ENCODE measurements at places on chromosomes 7 and 10.

- DNase-seq: no peak
Observed at GRCh38 chr7:78635026-78635793, 818.3 kb downstream of the MAGI2 start.

GRCh38 chr10:109956454-109957091 is 33.3 kb upstream of the XPNPEP1 start:
- DNase-seq: no peak

DNA sequence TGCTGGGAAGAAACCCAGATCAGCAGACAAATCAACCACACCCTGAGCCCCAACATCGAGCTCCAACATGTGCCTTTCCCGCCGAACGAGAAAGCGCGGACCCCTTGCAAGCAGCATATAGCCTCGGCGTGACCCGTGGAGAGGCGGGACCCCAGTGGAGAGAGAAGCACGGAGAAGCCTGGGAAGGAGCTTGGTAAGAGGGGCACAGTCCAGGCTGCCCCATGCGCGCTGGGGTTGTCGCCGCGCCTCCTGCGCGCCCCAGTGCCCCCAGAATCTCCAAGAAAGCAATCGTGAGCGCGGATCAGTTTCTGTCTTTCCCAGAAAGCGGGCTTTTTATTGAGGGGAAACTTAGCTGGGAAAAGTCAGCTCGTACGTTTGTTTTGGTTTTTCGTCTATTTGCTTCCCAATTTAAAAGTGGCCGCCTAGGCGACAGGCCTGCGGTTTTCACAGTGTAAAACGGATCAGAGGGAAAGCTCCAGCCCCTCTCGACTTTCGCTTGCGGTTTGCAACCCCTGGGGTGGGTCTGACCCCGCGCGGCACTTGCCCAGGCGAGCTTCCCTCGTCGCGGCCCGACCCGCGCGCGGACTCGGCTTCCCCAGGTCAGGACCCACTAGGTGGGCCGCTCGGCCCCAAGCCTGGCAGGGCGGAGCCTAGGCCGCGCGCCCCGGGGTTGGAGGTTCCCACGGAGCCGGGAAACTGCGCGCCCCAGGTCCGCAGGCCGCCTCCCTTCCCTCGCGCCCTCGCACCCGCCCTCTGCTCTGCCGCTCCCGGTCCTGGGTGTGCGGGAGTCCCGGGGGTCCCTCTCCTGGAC is 31.1 kb downstream of the SKIDA1 start:
- peak; percentile 18 for DNase-seq

DNA sequence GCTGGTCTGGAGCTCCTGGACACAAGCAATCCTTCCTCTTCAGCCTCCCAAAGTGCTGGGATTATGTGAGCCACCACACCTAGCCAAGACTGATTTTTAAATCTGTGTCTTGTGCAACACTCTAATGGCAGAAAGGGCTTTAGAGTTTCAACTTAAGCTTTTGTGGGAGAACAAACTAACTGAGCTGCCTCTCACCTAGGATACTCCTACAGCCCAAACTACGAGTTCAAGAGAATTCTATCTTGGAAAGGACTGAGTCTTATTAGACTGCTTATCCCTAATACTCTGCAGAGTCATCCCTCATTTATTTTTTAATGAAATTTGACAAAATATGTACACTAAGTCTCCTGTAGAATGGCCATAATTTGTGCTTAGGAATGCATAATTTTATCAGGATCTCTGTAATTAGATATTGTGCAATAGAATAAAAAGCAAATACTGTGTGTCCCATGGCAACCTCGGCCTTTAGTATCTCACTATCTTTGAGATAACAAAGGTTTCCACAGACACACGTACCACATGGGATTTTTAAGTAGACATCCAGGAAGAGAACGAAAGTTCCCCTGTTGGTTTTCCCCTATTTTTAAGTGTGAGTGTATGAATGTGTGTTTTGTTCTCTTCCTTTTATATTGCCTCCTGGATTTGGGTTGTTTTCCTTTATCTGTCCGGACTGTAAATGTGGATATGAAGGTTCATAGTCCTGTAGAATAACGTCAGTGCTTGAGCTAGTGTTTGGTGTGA is 199.4 kb upstream of the TCF7L2 start:
- no peak for DNase-seq

DNA sequence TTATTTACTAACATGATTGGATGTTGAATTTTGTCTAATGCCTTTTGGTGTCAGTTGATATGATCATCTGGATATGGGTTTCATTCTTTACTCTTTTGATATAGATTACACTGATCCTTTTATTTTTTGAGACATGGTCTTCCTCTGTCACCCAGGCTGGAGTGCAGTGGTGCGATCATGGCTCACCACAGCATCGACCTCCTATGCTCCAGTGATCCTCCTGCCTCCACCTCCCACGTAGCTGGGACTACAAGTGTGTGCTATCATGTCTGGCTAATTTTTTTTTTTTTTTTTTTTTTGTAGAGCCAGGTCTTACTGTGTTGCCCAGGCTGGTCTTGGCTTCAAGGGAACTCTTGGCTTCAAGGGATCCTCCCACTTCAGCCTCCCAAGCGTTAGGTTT is 27.1 kb downstream of the BMS1 start:
- DNase-seq: no peak

DNA sequence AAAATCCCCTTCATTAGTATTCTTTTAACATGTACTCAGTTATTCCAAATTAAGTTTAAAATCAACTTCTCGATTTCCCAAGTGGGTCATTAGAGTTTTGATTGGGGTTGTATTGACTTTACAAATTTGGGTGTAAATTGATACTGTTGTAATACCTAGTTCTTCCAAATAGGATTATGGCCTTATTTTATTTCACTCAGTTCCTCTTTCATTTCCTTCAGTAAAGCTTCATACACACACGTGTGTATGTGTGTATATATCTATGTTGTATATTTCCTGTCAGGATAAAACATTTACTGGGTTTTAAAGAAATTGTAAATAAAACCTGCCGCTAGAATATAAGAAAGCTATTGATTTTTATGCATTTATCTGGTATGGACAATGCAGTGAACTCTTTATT is 15.9 kb downstream of the YME1L1 start:
- no peak for DNase-seq

All from stimulated activated CD4-positive, alpha-beta T cell treated with anti-CD3 and anti-CD28 coated beads, Interleukin-12 subunit alpha, Interleukin-12 subunit beta, amount 100 ng/mL, for 24 hours (primary cell).